NCI-H524 (cell line): ENCODE measurements at places on chromosomes 2 and 18.

DNA sequence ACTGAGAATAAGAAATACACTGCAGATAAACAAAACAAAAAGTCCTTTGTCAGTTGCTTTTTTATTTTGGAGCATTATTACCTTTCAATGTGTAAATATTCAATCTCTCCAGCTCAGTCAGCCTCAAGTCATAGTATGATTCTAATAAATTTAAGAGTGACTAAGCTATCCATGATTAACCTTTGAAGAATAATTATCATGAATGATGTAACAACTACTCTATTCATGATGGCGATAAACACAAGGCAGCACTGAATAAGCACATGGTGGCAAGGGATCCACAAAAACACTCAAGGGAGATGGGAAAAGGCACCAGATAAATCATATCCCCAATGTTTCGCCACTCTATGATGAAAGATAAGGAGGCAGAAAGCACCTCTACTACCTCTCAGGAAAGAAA lies 67.0 kb downstream of the MAP4K3 start:
- no peak for DNase-seq

GRCh38 chr2:8271461-8271860 lies 410.4 kb upstream of the ID2 start:
- DNase-seq: no peak

- no peak for DNase-seq
Measured at GRCh38 chr2:20578895-20579825, 71.7 kb downstream of the HS1BP3 start.

DNA sequence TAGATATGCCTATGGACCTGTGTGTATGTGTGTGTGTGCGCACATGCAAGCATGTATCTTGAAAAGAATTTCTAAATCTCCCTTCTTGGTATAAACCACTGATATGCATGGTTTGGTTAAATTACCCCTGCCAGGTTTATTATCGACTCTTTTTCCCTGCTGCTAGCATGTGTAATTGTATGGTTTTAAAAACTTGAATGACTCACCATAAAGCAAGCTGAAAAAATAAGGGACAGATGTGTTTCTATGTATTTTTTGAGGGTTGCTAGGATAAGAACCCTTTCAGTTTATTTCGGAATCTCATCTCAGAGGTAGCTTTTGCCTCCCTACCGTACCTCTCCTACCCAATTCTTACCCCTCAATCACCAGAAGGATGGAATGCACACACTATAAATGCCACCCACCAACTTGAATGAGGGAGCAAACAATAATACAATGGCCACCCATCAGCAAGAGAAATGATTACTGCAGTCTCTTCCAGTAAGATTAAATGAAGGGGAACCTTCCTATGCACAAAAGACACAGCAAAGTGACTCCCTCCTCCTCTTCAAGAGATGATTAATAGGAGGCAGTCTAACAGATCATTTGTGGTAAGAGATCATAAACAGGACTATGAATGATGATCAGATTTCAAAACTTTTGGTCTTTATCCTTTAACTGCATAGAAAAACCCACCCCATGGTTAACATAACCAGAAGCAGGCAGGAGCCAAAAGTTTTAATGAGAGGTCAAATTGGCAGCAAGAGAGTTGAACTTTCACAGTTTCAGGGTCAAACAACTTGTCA lies 357.2 kb downstream of the SATB2 start:
- no peak for DNase-seq
